Choroid plexus epithelial cell (primary cell): ENCODE measurements at places on chromosomes 4 and X.

DNA sequence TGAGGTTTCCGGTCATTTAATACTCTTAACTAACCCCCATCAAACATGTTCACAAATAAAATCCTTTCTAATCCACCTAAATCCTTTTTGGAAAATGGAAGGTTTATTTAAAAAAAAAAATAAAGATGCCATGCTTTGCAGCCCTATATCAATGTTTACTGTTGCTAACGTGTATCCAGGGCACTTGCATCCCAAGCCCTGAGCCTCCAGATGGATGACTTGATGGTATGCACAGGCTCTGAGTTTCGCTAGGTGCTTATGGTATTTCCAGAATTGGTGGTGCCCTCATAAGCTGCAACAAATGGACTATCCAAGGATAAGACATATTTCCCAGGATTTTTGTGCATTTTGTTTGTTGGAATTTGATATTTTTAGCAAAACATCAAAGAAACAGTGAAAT lies 257.7 kb downstream of the PRDM5 start:
- no peak for DNase-seq

- no peak for DNase-seq
Measured at GRCh38 chr4:91031761-91032160, 904.6 kb downstream of the CCSER1 start.

DNA sequence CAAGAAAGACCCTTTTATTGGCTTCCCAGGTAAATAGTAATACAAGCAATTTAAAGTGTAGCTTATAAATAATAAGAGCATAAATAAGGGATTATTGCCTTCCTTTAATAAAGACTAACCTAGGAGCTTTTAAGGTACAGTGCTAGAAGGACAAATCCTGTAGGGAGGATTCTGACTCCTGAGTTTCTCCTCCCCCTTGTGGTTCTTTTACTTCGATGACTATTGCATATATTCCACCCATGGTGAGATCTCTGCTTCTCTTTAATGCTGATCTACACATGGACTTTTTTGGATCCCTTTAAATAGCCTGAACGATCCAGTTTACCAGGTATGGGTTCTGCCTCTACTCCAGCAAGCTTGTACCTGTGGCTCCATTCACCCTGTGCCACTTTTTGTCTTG lies 2.5 kb downstream of the GALNT7 start:
- DNase-seq: peak; percentile 63

GRCh38 chrX:33416273-33416805 lies 205.0 kb upstream of the DMD start:
- no peak for DNase-seq

- DNase-seq: peak; percentile 51
Measured at GRCh38 chrX:100720301-100720700, 11.6 kb downstream of the SYTL4 start.

DNA sequence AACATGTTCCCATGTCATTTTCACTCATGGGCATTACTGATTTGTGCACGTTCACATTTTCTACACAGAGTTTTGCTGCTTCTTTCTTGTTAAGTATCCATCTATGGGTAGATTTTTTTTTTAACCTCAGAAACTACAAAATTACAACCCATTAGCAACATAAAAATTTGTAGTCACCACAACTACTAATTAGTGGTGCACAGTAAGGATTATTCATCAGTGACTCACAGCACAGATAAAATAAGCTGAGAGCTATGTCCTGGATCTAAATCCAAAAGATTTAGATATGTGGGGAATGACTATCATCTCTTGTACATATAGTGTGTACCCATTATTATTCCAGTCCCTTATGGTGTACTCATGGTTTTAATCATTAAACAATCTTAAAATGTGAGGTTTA lies 19.7 kb upstream of the AMELX start:
- DNase-seq: no peak

DNA sequence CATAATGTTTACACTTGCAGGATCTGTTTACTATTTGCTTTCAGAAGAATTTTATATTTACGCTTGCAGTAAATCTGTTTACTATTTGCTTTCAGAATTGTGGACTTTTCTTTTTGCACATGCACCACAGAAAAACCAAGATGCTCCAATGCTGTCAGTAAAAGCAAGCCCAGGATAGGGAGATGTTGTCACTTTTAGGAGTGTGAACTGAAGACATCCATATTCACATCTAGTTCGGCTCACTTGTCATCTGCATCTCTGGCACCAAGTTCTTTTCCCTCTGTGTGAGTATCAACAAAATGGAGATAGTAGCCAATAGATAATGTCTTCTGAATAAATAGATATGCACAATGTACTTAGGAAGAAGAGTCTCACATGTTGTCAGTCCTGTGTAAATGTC lies 109.3 kb upstream of the MXRA5 start:
- DNase-seq: no peak
